ENCODE measurements at places on chromosomes 16 and 17. TPM values are rescaled to one million over a fixed set of nuclear protein-coding genes. Genes with fewer than 3 reads are reported as not detected.

The C16orf89 gene
- not detected for total RNA-seq

The ACE gene
- 0.92 TPM for total RNA-seq

The P2RX1 gene
- not detected for total RNA-seq

The NLK gene
- 10.8 TPM for total RNA-seq

The CDH11 gene
- total RNA-seq, result 1.4 TPM

The ADAM11 gene
- total RNA-seq, result 2.4 TPM

The KSR1 gene
- total RNA-seq, result 22.0 TPM

The KATNIP gene
- total RNA-seq, result 13.4 TPM

The GPRC5B gene
- 24.6 TPM for total RNA-seq

All from A549 treated with RU486 at 1 μM for 4 hours (cell line).